ENCODE measurements at places on chromosomes 5 and 9.

GRCh38 chr9:14083366-14083765 is 230.6 kb downstream of the NFIB start:
- no peak for DNase-seq

DNA sequence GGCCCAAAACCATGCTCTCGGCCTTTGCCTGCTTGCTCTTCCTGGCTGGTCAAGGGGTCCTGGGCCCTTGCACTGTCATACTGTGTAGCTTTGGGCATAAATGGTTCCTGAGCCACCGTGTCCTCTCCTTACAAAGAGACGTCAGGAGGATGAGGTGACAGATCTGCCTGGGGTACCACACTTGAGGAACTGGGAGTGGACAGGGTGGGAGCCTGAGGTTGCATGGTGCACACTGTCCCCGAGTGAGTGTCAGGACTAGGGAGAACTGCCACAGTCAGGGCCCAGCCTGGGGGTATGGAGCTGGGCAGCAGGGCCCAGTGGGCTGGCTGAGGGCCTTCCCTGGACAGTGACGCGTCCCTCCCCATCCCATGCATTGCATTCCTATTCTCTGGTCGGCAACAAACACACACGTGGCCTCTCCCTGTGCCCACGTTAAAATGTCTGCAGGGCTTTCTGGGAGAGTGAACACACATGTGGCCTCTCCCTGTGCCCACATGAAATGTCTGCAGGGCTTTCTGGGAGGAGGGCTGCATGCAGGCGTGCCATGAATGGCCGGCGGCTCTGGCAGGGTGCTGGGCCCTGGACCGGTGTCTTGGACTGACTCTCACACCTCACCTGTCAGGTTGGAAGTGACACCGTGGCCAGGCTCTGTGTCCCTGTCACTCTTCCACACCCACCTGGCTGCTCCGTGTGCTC is 122.1 kb upstream of the COL5A1 start:
- DNase-seq, result no peak

- no peak for DNase-seq
Measured at GRCh38 chr9:90544488-90544887, 98.1 kb downstream of the DIRAS2 start.

DNA sequence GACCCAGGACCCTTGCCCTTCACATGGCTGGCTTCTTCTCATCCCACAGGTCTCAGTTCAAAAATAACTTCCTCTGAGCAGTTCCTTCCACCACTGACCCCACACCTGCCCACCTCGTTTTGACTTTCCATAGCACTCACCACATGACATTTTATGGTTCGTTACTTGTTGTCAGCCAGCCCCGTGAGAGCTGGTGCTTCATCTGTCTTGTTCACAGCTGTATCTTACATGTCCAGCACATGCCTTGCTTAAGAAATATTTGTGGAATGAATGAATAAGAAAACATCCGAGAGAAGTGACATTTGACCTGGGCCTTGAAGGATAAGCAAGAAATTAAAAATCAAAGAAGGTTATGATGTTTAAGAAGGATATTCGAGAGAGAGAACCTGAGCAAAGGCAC is 193.9 kb downstream of the RFK start:
- no peak for DNase-seq

DNA sequence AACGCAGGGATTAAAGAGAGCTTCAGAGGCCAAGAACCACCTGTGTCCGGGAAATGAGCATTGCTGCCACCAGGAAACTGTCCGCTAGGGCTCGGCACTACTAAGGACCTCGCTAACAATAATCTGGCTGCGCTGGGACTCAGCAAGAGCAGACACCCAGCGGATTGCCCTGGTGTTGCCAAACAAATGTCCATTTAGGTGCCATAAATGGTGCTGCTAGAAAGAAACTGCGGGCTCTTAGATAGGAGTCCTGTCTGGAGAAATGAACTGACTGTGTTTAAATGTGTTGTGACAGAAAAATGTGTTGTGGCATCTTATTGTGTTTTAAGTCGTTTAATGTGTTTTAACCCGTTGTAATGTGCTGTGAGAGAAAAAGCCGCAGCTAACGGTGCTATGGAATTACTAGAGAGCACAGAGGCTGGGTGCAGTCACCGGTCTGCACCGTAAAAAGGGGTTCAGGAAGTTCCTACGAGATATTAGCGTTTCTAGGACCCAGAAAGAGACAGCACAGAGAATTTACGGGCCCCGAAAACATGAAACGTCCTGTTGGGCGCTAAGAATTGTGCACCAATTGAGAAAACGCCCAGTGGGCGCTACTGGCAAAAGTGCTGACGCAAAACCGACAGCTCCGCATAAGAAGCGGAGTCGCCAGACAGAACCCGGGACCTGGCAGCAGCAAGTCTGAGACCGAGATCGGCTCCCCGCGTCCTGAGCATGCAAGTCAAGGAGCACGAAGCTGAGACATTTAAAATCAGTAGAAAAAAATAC is 90.6 kb downstream of the ANXA2R start:
- no peak for DNase-seq

DNA sequence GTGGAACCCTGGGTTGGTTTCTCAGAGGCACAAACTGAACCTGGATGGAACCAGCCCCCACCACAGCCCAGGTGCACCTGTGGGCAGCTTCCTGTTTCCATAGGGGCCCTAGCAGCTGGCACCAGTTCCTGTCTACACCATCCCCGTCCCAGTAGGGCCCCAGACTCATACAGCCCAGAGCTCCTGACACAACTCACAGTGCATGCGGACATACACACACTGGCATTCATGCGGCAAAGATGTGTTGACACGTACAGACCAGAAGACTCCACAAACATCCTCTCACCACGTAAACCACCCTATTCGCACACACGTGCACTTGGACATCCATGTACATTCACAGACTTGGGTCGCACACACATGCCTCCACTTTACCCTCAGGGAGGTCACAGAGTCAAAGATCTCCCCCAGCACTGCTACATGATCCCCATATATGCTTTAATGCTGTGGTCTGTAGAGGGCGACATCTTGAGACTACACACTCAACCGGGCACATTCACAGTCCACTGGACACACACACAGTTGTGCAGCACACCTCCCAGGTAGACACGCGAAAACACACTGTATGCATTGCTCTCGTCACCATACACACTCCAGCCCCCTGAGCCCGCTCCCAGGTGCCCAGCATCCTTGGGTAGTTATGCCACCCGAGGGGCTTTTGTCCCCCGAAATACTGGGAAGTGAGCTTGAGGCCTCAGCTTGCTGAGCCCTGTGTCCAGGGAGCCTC is 22.4 kb downstream of the CXXC5 start:
- DNase-seq, result no peak

DNA sequence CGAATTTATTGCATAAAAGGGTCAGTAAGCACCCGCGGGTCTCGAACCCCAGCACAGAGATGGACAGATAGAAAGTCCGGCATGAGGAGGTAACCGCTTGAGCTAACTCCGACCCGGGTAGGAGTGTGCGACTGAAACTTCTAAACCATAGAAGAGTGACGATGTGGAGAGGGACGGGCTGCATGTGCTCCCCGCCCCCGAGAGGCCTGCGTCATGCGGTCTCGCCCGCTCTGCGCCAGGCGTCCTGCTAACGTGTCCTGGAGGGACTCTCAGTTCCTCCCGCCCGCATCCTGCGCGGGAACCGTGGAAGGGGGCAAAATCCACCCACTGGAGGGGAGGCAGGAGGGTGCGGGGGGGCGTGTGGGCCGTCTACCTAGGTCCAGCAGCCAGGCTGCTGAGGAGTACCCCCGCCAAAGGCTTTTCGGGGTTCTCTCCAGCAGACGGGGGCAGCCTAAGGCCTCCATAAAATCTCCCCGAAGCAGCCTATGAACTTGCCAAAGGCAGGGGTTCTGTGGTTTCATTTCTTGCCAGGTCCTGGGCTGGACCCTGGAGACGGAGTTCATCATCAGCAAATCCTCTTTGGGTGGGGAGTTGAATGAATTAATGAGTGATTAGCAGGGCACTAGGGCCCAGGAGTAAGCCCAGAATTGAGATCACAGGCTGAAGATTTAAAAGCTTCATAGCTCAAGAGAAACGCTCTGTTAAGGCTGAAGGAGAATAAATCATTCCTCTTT is 51.9 kb downstream of the TGFBI start:
- DNase-seq, result no peak

- no peak for DNase-seq
Measured at GRCh38 chr9:115341426-115341825, 223.5 kb upstream of the TNC start.

DNA sequence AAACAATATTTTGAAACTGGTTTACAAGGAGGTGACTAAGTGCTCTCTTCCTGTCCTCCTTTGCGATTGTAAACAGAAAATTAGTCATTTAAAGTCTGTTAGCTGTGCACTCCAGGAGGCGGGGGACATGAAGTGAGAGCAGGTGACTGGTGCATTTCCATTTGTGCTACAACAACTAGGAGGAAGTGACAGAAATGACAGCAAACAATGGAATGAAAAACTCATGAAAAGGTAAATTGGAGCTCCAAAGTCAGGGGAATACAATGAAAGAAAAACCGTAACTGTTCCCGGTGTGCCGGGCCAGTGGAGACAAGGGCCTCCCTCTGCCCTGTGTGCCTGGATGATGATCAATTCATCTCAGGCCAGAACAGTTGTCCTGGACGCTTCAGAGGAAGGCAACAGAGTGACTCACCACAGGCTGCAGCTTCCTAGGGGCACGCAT is 439.9 kb downstream of the GADD45G start:
- DNase-seq, result no peak

DNA sequence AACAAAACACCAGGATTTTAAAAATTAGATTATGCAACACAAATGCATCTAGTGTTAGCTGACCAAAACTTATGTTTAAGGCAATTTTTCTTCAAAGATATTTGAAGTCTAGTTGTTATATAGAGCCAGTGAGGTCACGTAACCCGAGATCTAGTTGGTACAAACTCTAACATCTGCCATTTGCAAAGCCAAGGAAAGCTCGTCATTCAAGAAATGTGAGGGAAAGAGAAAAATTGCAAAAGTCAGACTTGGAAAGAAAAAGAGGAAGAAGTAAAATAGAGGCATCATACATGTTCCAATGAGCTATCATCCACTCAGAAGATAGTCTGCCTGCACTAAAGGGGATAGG is 293.4 kb upstream of the PUM3 start:
- no peak for DNase-seq

- no peak for DNase-seq
Measured at GRCh38 chr9:93483497-93483896, 30.1 kb upstream of the FAM120AOS start.

Measured in RWPE2 (cell line).